ENCODE measurements at places on chromosomes 4 and X. TPM values are rescaled to one million over a fixed set of nuclear protein-coding genes. Genes with fewer than 3 reads are reported as not detected.

- no peak for DNase-seq
Measured at GRCh38 chrX:2336181-2336580, 164.6 kb downstream of the DHRSX start.

- DNase-seq = no peak
Measured at GRCh38 chrX:8987672-8988250, 46.2 kb downstream of the FAM9B start.

DNA sequence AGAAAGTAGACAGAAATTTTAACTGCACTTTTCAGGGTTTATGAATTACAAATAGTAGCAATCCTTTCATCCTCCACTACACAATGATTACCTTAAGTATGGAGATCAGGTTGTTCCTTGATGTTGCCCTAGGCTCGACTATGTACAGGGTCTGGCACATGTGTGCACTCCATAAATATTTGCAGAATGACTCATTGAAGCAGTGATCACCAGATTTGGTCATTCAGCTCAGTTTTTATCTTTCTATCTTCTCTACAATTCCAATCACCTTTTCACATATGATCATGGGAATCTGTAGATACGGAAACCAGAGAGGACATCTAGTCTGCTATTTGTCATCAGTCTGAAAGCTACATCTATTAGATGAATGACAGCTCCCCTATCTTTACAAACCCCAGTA is 171.7 kb upstream of the HCCS start:
- DNase-seq = no peak

- DNase-seq = no peak
Measured at GRCh38 chr4:102153391-102153790, 191.9 kb downstream of the SLC39A8 start.

DNA sequence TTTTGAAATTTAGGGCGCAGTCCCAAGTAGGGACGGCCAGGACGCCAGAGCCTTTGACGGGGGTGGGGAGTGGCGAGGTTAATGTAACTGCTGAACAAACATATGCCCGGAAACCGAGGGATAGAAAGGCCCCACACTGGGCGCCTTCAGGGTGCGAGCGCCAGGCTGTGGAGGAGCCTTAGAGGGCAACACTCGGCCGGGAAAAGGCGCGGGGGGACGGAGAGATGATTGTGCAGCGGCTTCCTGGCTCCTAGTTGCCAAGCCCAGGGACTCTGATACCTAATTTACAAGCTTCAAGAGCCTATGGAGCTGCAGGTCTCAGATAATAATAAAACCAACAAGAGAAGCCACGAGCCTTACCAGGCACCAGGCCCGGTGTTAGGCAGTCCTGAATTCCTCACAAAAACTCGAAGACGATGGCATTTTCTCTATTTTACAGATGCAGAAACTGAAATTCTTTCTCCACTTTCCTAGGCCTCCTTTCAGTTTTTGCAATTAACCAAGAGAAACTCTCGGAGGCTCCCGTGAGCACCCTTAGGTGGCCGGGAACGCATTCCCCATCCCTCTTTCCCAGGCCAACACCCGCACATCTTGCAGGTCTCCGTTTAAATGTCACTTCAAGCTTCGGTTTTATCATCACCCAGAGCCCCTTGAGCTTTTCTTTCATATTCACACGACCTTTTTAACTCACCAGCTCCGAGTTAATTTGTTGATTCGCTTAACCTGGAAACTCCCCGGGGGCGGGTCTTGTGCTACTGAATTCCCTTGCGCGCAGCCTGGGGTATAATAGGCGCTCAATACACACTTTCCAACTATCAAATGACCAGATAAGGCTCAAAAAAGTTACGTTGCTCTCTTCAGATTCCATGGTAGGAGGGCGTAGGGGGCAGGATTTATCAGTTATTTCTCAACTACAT is 6.4 kb upstream of the GSX2 start:
- DNase-seq = no peak

- DNase-seq = no peak
Measured at GRCh38 chrX:129665916-129666644, 11.3 kb upstream of the APLN start.

- no peak for DNase-seq
Measured at GRCh38 chr4:118270492-118270891, 82.3 kb downstream of the PRSS12 start.

- no peak for DNase-seq
Measured at GRCh38 chrX:36102425-36102824, 182.9 kb downstream of the CFAP47 start.

Gene XK
- total RNA-seq = 4.9 TPM
